Amygdala (tissue), 56 donors: ENCODE measurements at places on chromosomes 3 and 15.

GRCh38 chr3:59641169-59641899 is 591.5 kb upstream of the CFAP20DC start:
- DNase-seq, result no peak

GRCh38 chr3:71584394-71585011 is 975 bp upstream of the FOXP1 start:
- DNase-seq, result peak; percentile 45

- DNase-seq, result no peak
These were observed 66.1 kb upstream of the PFN2 start for GRCh38 chr3:150036780-150037179.

GRCh38 chr15:66851311-66852063 is 149.5 kb downstream of the SMAD6 start:
- DNase-seq, result peak; percentile 21

DNA sequence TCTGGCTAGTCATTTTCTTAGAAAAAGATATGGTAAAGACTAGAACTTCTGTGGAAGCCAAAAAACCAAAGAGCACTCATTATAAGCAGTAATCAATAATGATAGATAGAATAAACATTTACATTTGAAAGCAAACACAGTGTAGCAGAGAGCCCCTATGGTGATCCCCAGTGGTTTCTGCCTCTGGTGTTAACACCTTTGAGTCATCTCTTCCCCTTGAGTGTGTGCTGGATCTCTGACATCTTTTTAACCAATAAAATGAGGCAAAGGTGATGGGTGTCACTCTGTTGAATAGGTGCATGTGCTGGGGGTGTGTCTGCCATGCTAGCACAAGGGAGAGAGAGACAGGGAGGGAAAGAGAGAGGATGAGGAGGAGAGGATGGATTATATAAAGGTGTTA is 121.6 kb downstream of the TFG start:
- DNase-seq, result no peak

DNA sequence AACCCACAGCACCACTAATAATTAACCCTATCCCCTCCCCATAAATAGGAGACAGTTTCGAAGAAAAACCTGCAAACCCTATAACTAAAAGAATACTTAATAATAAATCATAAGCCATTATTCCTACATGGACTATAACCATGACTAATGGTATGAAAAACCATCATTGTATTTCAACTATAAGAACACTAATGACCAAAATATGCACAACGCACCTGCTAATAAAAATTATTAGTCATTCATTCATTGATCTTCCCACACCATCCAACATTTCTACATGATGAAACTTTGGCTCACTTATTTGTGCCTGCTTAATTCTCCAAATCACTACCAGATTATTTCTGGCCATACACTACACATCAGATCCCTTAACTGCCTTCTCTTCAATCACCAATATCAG is 16.6 kb downstream of the AQP9 start:
- DNase-seq, result no peak

DNA sequence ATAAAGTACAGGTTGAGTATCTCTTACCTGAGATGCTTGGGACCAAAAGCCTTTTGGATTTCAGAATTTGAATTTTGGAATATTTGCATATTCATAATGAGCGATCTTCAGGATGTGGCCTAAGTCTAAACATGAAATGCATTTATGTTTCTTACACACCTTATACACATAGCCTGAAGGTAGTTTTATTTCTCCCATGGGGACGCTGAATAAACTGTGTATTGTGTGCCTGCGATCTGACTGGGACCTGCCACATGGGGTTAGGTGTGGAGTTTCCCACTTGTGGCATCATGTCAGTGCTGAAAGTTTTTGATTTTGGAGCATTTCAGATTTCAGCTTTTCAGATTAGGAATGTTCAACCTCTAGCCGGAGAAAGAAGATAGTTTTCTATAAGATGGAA is 35.5 kb downstream of the UBE2E2 start:
- DNase-seq, result no peak

DNA sequence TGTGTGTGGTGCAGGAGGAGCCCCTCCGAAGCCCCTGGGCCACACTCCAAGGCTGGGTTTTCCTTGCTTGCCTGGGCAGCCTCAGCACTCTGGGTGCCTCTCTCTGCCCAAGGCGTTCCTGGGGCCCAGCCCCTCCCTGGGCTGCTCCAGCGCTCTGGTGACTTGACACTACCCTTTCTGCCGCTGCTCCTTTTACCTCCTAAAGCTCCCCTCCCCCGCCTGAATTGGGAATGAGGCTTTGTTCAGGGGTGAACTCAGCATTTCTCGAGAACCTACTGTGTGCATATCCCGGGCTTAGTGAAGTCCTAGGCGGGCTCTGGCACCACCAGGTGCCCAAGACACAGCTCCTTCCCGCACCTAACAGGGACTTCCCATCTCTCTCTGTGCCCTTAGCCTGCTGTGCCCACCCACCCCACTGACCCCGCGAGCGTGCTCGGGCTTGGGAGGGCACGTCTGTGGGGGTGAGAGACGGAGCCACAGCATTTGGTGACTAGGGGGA is 1.2 kb upstream of the BAHD1 start:
- no peak for DNase-seq

DNA sequence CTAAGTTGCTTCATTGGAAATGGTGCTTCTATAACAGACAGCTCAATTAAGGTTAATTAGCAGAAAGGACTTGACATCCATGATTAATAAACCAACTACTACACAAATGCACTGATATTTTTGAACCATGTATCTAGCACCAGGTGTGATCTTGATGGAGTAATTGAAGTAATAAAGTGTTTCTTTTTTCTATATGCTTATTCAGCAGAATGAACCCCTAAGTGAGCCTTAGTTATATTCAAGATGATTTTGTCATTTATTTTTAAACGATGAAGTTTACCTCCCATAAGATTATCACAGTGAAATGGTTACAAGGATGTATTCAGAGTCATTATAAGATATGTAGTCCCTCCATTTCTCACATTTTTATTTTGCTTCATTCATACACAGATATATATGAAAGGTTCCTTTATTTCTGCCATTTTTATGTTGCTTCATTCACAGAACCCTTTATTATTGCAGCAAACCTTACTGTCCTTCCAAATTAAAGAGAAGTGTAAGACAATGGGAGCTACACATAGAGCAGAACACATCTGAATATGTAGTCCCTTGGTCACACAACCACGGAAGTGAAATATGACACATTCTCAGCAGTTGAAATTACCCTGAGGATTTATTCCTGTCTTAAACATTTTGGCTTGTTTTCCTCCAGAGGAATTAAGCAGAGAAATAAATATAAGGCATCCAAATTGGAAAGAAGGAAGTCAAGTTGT is 295.0 kb downstream of the RAP2B start:
- DNase-seq, result no peak

GRCh38 chr3:42493126-42493797 is 9.2 kb upstream of the VIPR1 start:
- no peak for DNase-seq

GRCh38 chr3:120275618-120276017 is 9.4 kb downstream of the GPR156 start:
- DNase-seq, result no peak

GRCh38 chr3:8982509-8982908 is 19.2 kb upstream of the RAD18 start:
- DNase-seq, result no peak

GRCh38 chr15:67741308-67741707 is 84.0 kb upstream of the SKOR1 start:
- DNase-seq, result no peak

DNA sequence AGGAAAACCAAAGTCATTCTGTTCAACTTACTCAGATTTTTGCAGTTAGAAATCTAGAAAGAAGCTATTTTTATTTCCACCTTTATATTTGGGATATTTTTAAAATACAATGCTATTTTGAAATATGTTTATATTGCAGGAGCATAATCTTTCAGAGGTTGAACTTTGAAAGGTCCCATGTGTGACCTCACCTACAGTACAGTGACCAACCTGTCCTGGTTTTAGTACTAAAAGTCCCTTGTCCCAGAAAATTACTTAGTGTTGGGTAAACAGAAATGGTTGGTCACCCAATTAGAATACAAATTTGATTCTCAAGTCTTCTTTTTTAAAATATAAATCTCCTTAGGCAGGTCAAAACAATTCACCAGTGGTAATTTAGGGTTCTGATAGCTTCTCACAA is 141.6 kb upstream of the FRMD4B start:
- no peak for DNase-seq

GRCh38 chr15:98823012-98823458 is 174.7 kb downstream of the IGF1R start:
- DNase-seq, result no peak

- no peak for DNase-seq
These were observed 50.4 kb upstream of the RGMA start for GRCh38 chr15:93139436-93139835.

- DNase-seq, result no peak
These were observed 373.4 kb downstream of the NLGN1 start for GRCh38 chr3:173770796-173771573.

- DNase-seq, result no peak
These were observed 75.5 kb downstream of the DLG1 start for GRCh38 chr3:197222937-197223370.

DNA sequence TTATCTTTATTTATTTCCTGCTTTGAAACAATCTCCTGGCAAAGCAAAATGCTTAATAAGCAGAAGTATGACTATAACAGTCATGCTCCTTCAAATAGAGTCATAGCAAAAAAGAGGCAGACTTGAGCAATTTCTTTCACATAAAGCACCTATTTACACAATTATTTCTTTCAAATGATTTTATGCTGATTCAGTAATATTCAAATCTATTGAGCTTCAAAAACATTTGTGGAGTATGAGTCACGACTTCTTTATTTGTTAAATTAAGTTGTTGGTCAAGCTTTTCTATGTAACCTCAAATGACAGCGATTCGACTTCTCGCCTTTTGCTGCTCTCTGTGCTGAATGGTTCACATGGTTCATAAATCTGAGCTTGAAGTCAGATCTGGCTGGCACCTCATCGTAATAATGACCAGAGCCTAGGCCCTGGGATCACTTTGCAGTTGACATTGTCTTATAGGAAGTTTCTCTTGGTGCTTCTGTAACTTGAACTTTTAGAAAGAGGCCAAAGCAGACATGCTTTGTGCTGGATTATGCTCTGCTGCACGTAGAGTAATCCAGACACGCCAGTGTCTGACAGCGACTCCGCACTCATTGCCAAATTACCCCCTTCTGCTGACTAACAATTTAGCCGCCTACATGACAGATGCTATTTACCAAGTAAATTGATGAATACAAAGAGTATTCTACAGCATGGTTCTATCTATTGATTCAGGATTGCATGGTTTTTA is 139.0 kb downstream of the MCTP2 start:
- no peak for DNase-seq
